ENCODE measurements at places on chromosomes 13 and 19.

DNA sequence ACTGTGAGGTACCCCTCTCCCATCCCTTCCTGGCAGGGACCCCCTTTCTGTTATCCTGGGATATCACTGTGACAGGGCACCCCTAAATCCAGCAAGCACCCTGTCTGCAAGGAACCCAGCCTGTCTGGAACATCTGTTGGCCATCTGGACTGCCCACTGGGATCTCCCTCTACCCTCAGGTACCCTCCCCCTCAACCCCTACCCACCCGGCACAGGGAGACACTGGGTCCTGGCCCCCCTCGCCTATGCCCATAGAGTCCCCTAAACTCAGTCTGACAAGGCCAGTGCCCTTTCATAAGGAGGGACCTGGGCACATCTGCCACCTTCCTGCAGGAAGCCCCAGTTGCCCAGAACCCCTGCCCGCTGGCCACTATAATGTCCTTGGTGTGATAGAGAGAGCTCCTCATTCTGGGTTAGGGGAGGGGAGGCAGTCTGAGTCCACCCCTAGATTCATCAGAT is 2.8 kb upstream of the SLC27A5 start:
- no peak for DNase-seq

- no peak for DNase-seq
Measured at GRCh38 chr19:3064011-3064330, 1.7 kb upstream of the TLE5 start.

DNA sequence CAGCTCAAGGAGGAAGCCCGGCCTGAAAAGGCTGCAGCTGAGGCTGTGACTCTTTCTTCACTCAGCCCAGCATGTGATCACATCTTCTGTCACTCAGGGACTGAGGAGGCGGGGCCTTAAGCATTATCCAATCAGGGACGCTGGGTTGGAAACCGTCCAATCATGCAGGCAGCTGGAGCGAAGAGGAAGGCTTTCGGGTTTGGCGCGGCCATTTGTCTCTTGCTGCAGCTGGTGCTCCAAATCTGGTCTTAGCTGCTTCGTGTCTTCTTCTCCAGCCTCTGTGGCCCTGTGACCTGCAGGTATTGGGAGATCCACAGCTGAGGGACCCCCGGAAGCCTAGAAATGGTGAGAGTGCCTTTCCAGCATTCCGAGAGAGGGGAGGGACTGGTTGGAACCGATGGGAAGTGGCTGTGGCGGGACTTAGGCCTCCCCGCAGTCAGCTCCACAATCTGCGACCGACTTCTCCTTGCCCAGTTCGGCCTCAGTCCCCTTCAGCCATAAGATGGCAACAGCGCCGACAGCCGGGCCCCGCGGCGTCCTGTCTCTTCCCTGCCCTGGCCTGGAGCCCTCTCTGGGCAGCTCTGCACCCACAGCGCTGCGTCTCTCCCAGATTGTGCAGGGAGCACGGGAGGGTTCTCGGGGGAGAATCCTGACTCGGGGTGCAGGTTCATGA is at the start of gene ZNF90:
ZNF90 (plus strand) TSS at position 210 of the 673 bp plus-strand sequence; CDS start at position 343, 133 bp downstream.
- peak; percentile 97 for DNase-seq

- DNase-seq, result no peak
Measured at GRCh38 chr19:3803986-3804385, 17.8 kb upstream of the MATK start.

DNA sequence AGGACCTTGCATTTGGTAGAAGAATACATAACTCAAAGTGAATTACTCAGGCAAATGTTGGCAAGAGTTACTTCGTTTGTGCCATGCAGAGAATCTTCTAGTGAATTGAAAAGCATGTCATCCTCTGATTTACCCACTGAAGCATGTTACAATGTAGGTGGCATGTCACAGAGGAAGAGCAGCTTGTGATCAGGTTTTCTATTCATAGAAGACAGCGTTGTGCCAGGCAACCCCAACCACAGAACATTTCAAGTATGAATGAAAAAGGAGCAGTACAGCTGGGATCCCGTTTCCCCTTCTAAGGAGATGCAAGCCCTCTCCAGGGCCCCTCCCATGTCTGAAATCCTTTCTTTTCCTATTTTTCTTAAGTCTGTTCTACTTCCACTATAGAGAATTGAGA is 6.0 kb upstream of the KATNAL1 start:
- DNase-seq, result no peak

- no peak for DNase-seq
Measured at GRCh38 chr19:2659856-2660432, 42.5 kb downstream of the GNG7 start.

- no peak for DNase-seq
Measured at GRCh38 chr13:33392794-33393405, 107.3 kb upstream of the STARD13 start.

GRCh38 chr19:39479916-39480315 is 722 bp upstream of the TIMM50 start:
- DNase-seq, result no peak

DNA sequence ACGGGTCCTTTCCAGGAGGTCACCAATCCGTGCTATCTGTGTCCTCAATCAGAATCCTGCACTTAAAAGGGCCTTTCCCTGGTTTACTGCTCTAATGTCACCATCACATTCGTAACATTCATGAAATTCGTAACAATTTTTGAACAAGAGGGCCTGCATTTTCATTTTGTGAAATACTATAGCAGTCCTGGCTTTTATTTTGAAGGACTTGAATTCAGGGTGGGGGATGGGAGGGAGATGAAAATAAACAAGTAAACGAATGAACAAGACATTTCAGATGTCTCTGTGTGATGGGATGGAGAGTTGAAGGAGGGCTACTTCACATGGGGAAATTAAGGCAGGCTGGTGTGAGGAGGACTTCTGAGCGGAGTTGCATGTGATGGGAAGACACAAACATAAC is 281.0 kb downstream of the TSHZ3 start:
- DNase-seq, result no peak

GRCh38 chr19:21101521-21102242 is 19.7 kb downstream of the ZNF714 start:
- no peak for DNase-seq

DNA sequence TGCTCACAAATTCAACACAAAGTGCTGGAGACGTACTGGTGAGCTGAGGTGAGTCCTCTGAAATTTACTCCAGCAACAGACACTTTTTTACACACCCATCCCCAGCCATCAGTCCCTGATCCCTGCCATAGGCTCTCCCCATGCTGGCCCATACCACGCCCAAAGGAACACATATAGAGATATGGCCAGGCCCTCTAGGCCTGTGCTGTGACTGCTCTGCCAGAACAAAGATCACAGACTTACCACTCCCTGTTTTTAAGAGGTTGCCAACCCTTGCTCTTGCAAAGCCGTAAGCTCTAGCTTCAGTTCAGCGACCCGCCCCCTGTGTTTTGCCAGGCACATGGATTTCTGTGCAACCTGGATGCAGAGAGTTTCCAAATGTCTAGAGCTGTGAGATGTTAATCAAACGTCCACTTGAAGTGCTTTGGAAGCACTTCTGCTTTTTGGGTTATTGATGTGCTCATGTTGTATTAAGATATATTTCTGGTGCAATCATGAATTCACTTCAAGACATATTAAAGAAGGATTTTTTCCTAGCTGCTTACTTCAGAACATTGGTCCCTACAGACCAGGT is 59.7 kb downstream of the DLEU7 start:
- no peak for DNase-seq

DNA sequence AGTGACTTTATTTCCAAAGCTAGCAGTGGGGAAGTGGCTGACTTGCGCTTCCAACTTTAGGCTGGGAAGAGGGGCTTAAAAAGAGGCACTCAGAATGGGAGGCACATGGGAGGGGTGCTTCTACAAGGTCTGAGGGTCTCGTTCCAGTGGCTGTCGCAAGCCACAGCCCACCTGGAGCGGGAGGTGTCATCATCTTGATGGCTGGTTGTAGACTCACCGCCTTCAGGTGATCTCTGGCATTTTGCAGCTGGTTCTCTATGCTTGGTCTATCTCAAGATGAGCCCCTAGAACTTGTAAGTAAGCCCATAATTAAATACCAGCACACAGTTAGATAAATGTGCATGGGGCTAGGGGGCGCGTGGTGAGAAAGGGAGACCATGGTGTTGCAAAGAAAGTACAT is 9.2 kb downstream of the TEX29 start:
- no peak for DNase-seq

DNA sequence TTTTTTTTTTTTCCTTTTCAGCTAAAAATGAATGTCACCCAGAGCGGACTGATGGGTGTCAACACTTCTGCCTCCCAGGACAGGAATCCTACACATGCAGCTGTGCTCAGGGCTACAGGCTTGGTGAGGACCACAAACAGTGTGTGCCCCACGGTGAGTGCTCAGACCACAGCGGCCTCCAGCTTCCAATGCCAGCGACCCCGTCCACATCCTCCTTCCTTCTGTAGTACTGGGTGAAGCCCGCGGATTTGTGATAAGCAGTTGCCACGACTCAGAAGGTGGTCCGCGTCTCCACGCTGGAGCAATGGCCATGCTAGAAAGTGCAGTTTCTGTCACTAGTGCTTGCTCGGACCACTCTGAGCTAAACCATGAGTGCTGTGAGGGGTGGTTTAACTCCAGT is 6.0 kb downstream of the PROZ start:
- DNase-seq, result no peak

DNA sequence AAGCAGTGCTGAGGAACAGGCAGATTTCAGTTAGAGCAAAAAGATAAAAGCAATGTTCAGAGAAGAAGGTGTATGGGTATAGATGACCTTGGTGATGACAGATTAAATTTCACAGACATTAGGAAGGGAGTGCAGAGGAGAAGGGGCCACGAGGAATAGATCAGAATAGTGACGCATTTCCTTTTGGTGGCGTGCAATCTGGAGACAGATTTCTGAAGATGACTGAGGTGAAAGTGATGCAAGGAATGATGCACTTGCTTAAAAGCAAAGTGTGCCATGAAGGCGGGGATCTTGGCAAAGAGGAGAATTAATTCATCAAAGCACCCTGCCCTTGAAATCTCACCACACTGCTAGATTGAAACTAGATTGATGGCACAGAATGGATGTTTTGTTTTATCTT is 202.4 kb downstream of the ITGBL1 start:
- no peak for DNase-seq

DNA sequence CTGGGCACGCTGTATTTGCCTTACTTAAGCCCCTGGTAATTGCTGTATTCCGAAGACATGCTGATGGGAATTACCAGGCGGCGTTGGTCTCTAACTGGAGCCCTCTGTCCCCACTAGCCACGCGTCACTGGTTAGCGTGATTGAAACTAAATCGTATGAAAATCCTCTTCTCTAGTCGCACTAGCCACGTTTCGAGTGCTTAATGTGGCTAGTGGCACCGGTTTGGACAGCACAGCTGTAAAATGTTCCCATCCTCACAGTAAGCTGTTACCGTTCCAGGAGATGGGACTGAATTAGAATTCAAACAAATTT is 676 bp downstream of the BRCA2 start:
- no peak for DNase-seq

- no peak for DNase-seq
Measured at GRCh38 chr19:43784241-43784980, 3.6 kb upstream of the KCNN4 start.

DNA sequence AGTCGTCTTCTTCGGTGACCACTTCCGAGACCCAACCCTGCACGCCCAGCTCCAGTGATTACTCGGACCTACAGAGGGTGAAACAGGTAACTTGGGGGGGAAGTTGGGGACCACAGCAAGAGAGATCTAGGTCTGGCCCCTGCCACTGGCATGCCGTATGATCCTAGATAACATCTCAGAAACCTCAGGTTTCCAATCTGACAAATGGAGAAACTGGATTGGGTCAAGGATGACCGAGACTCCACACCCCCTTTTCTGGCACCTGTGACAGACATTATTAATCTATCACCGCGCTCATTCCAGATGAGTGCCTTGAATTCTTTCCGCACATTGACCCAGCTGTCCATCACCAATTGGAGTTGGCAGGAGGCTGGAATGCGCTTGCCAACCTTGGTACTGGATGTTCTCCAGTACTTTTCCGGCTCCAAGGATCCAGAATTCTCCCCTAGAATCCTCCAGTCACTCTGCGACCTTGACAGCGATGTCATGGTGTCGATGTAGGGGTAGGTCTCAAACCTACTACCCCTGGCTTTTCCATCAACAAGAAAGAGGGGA is 17.4 kb downstream of the VASP start:
- DNase-seq, result no peak

DNA sequence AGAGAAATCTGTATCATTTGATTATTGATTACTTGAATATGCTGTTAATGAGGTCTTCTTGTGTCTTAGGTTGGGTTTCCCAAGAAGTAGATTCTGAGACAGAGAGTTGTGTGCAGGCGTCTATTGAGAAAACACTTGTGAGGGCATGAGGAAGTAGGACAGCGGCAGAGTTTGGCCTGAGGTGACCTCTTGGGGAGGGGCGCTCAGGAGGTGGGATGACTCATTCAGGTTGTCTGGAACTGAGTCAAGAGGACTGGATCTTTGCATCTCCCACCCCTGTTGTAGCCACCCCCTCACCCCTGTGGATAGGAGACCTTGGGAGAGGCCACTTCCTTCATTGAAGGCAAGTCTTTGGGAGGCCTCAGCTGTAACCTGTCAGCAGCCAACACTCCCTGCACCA is 35.2 kb upstream of the WDFY2 start:
- no peak for DNase-seq

DNA sequence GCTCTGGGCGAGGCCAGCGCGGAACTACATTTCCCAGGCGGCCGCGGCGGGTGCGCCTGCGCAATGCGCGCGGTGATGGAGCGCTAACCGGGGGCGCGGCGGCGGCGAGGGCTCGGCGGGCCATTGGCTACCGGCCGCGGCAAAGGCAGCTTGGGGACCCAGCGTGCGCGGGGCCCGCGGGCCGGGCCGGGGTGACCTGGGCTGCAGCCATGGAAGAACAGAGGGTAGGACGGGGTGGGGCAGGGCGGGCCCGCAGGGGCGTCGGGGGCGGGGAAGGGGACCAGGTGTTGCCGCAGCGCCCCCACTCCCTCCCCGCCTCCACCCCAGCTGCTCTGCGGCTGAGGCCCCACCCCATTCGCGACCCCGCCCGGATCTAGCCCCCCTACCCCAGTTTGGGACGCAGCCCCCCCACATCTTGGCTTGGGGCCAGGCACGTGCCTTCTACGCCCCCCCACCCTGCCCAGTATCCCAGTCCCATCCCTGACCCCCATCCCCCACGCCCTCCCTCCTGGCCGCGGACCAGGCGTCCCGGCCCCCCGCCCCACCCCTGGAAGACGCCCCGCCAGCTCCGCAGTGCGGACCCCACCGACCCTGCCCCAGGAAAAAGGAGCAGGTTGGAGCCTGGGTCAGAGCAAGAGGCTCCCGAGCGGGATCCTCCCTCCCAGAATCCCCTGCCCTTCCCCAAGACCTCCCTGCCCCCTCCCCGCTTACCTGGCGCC is at the start of gene FSD1:
FSD1 (plus strand) TSS at position 61 of the 719 bp plus-strand sequence; CDS start at position 210, 149 bp downstream.
- no peak for DNase-seq

- DNase-seq, result no peak
Measured at GRCh38 chr13:39510316-39510695, 92.7 kb downstream of the LHFPL6 start.

GRCh38 chr19:33620611-33621010 is 1.1 kb upstream of the CHST8 start:
- no peak for DNase-seq

GRCh38 chr19:4089946-4090345 is 23.2 kb upstream of the ZBTB7A start:
- no peak for DNase-seq

GRCh38 chr13:51632591-51633362 is 48.5 kb downstream of the WDFY2 start:
- no peak for DNase-seq

GRCh38 chr19:5349041-5349440 is 8.4 kb upstream of the PTPRS start:
- no peak for DNase-seq

- DNase-seq, result peak; percentile 88
Measured at GRCh38 chr19:12669270-12670158, 2.9 kb downstream of the WDR83 start.

Data from suprapubic skin (tissue), 4 donors.